Large intestine (tissue), 12 donors: ENCODE measurements at places on chromosomes 1 and 21. TPM values are rescaled to one million over a fixed set of nuclear protein-coding genes. Genes with fewer than 3 reads are reported as not detected.

The TAS1R1 gene
- polyA plus RNA-seq: 0.27 TPM

The TRABD2B gene
- 3.0 TPM for polyA plus RNA-seq

The FCMR gene
- 4.4 TPM for polyA plus RNA-seq

The KCND3 gene
- polyA plus RNA-seq: 2.5 TPM

The CHIA gene
- not detected for polyA plus RNA-seq

GRCh38 chr1:51313268-51313852 is 17.0 kb downstream of the TTC39A start:
- no peak for DNase-seq

DNA sequence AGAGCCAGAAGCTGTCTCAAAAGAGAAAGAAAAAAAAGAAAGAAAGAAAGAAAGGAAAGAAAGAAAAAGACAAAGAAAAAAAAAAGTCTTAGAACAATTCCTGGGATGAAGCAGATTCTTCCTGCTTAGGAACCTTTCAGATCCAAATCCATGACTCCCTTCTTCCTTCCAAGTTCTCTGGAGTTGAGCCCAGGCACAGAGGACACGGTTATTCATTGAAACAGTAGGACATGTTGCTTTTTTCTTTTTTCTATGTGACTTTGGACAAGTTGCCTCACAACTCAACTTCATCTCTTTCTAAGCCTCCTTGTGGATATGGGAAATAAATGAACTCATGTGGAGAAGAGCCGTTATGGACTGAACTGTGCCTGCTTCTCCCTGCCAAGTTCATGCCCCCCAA is 14.7 kb upstream of the TNFRSF8 start:
- DNase-seq: no peak

DNA sequence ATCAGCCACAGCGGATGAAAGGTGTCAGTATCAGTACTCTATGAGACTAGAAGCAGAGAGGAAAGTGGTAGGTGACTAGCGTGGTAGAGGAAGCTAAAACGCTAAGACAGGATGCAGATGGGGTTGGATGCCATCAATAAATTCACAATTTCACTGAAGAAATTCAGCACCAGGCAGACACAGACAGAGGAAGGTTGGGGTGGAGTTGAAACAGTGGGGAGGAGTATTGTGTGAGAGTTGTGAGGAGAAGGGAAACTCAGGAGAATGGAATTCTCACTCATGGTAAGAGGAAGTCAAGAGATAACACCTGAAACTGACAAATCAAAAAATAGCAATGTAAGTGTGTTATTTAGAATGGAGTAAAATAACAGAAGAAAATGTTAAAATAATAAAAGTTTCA is 208.5 kb upstream of the DAB1 start:
- no peak for DNase-seq
